ENCODE measurements at places on chromosomes 3 and 15. TPM values are rescaled to one million over a fixed set of nuclear protein-coding genes. Genes with fewer than 3 reads are reported as not detected.

GRCh38 chr15:94400526-94401298, 169.4 kb downstream of the MCTP2 start:
- H3K4me3 ChIP-seq = no peak overlapping the region
- no peak for ATAC-seq
- no peaks in the 10 kb centered on the region for H3K4me1 ChIP-seq
- no peaks in the 10 kb centered on the region for H3K27me3 ChIP-seq

GRCh38 chr15:89138999-89139612, 50.9 kb downstream of the ABHD2 start:
- no peaks in the 10 kb centered on the region for H3K27me3 ChIP-seq
- H3K27ac ChIP-seq = no peak overlapping the region
- H3K36me3 ChIP-seq = peaks cover 20% of the 10 kb centered on the region
- H3K4me1 ChIP-seq = peaks cover 94% of the 10 kb centered on the region
- ATAC-seq = no peak

DNA sequence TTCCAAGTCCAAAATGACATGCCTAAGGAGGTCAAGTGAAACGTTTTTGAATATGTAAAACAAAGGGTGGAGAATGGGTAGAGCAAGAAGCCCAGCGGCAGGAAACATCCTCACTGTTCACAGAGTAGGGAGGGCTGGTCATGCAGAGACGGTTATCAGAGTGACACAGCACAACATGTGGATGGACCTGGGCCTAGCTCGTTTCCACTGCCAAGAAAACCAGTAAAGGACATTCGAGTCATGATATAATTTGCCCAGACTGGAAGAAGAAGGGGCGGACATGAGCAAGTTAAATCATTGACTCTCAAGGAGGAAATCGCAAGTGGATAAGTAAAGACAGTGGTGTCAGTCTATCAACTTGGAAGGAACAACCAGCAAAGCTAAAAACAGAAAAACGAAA, 89.3 kb downstream of the LRIG1 start:
- no peak for ATAC-seq
- peak overlapping the region; percentile 45 for H3K27ac ChIP-seq
- no peaks in the 10 kb centered on the region for H3K36me3 ChIP-seq
- no peaks in the 10 kb centered on the region for H3K27me3 ChIP-seq

- H3K4me1 ChIP-seq = no peaks in the 10 kb centered on the region
- no peaks in the 10 kb centered on the region for H3K36me3 ChIP-seq
- no peak for ATAC-seq
- no peak overlapping the region for H3K4me3 ChIP-seq
Observed at GRCh38 chr3:146425341-146425740, 44.0 kb downstream of the PLSCR2 start.

DNA sequence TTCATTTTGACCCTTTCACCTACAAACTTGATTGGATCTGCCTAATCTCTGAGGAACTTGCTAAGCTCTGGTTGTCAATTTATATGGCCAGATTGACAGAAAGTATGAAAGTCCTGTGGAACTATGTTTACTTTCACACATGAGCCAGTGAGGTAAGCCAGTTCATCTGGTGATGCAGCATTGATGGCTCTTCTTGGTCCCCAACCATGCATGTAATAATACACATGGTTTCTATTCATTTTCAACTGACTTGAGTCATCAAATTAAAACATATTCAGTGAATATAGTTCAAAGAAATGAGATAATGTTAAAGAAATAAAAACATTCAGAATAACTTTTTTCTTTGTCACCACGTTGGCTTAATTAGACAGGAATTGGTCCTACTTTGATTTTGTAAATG, 336.1 kb upstream of the THBS1 start:
- no peak for ATAC-seq
- H3K36me3 ChIP-seq = no peaks in the 10 kb centered on the region
- H3K27ac ChIP-seq = no peak overlapping the region
- no peaks in the 10 kb centered on the region for H3K4me1 ChIP-seq

DNA sequence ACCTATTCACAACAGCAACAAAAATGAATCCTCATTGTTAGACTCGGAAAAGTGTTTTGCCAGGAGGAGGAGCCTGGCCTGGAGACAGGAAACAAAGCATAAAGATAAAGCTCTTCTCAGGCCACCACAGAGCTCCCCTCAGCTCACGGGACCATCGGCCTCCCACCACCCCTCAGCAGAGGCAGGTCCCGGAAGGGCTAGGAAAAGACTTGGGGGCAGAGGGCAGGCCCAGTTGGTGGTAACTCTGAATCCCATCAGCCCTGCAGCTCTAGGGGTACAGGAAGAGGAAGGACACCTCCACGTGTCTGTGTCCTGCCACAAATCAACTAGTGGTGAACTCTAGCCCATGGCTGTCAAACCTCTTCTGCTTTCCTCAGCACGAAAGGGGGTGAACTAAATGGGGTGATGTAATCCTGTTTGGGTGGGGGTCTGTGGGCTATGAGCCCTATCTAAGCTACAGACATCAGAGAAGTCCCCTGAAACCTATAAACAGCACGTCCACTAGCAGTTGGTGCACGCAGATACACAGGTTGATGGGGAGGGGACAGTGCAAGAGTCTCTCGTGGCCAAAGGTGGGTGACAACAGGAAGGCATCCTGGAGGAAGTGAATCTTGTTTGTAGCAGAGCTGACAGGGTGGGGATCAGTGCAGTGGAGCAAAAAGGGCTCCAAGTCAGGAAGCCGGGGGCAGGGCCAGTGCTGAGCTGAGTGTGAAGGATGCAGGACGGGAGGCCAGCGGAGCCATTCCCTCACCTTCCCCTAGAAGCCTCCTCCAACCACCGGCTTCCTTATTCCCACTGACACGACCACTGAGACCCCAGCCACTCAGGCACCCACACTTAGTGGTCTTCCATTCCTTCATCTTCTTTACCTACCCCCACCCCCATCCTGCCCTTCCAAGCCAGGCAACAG, 111.1 kb upstream of the HACD2 start:
- ATAC-seq = no peak
- peaks cover 38% of the 10 kb centered on the region for H3K36me3 ChIP-seq
- peaks cover 39% of the 10 kb centered on the region for H3K4me1 ChIP-seq

DNA sequence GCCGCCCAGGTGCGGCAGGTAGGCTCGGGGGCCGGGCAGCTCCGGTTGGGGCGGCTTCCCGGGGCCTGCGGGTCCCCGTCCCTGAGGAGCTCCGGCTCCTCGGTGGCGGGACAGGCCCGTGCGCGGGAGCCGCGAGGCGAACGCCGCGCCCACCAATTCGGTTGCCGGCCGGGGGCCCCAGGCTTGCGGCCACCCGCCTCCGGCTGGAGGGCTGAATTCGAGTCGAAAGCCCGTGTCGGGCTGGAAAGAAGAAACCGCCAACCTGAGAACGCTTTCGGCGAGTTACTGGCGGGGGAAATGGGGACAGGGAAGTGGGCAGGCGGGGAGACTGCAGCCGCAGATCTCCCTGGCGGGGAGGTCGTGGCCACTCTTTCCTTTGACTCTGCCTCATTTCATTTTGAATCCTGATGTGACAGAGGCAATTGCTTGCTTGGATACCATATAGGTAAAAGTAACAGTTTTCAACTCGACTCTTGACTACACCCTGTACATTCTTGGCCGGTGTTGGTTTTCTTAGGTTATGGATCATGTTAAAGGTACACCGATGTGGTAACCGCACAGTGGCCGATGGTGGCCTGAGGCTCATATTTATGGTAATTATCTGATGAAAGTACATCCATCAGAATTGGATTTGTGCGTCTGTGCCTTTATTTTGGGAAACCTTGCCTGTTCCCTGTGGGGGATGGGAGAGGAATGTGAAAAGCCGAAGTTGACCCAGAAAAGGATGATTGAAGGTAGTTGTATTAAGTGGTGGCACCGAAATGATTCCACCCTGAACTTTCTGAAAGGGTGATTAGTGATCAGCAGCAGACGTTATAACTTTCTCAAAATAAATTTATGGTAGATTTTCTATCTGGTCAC, 1.7 kb downstream of the B3GNT5 start:
- ATAC-seq = peak; percentile 6
- no peaks in the 10 kb centered on the region for H3K36me3 ChIP-seq
- peak overlapping the region; percentile 95 for H3K4me3 ChIP-seq
- H3K27me3 ChIP-seq = no peaks in the 10 kb centered on the region
- H3K27ac ChIP-seq = peak overlapping the region; percentile 88

DNA sequence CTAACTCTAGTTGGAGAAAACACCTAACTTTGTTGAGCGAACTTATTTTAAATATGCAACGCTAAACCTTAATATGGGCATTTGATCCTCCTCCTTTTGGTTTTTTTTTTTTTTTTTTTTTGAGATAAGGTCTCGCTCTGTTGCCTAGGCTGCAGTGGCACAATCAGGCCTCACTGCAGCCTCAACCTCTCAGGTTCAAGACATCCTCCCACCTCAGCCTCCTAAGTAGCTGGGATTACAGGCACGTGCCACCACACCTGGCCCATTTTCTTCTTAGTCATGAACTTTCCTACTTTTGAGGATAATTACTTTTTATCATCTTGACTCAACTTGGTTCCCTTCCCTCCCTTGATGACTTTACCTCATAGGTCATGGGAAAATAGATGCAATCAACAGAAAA, 3.9 kb downstream of the NUSAP1 start:
- H3K4me1 ChIP-seq = peaks cover 12% of the 10 kb centered on the region
- ATAC-seq = no peak
- no peak overlapping the region for H3K4me3 ChIP-seq

DNA sequence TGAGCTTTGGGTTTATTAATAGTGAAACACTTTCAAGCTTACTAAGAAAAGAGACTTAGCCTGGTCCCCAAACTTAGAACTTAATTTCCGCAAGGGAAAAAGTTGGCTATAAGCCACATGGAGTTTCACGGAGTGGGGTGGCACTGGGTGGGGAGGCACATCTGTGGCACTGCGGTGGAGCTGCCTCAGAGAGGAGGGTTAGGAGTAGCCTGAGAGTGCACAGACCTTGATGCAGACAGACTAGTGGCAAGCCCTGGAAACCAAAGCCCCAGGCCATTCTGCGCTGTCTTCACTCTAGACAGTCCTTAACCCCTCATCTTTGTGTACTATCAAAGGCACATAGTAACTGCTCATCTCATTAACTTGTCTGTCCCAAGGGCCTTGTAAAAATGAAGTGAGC, 22.0 kb downstream of the CXCR6 start:
- no peak overlapping the region for H3K27ac ChIP-seq
- peaks cover 100% of the 10 kb centered on the region for H3K36me3 ChIP-seq
- no peaks in the 10 kb centered on the region for H3K4me1 ChIP-seq
- no peak for ATAC-seq
- no peaks in the 10 kb centered on the region for H3K27me3 ChIP-seq

DNA sequence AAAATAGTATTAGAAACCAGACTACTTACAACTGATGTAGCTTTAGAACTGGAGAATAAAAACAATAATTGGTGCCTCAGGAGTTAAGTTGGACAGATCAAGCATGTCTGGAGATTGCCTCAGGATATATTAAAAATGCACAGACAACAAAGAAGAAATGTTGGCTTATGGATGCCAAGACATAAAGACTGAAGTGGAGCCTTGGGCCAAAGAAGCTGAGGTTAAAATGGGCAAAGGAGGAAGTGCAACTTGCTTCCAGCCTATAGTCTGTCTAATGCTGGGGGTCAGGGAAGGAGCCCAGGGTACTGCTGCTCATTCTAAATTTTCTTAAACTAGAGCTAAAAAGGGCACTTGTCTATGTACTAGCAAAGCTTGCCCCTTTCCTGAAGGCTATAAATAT, 77.5 kb downstream of the ESYT3 start:
- H3K36me3 ChIP-seq = no peaks in the 10 kb centered on the region
- no peak for ATAC-seq
- H3K4me3 ChIP-seq = no peak overlapping the region
- no peaks in the 10 kb centered on the region for H3K4me1 ChIP-seq
- H3K27me3 ChIP-seq = no peaks in the 10 kb centered on the region

DNA sequence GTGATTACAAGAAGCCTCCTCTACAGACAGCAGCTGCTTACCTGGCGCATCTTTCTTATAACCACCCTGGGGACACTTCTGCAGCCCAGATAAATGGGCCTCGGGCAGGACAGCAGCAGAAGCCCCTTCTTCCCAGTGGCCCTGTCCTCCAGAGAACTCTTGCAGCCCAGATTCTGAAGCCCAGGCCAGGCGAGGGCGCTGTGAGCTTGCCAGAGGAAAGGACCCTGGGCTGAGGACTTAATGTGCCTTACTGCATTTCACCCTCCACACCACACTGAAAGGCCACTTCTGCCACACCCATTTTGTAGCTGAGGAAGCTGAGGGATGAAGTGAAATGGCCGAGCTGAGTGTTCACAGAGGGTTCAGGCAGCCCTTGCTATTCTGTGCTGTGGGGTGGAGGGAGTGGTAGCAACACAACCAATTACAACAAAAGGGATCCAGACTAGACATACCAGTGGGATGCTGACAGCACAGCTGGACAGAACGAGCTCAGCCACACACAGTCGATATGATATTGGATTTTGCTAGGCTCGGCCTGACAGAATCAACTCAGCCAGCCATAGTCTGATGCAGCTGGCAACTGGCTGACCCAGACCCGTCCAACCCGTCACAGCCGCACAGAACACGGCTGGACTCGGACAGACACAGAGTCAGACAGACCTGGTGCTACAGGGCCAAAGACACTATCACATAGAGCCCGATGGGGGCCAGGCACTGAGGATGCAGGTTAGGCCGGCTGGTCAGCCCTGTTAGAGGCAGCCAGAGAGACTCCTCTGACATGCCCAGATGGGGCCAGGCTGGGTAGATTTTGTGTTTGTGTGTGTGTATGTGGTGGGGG, 7.3 kb downstream of the ACOX2 start:
- no peaks in the 10 kb centered on the region for H3K36me3 ChIP-seq
- H3K4me3 ChIP-seq = no peak overlapping the region
- no peak overlapping the region for H3K27ac ChIP-seq

DNA sequence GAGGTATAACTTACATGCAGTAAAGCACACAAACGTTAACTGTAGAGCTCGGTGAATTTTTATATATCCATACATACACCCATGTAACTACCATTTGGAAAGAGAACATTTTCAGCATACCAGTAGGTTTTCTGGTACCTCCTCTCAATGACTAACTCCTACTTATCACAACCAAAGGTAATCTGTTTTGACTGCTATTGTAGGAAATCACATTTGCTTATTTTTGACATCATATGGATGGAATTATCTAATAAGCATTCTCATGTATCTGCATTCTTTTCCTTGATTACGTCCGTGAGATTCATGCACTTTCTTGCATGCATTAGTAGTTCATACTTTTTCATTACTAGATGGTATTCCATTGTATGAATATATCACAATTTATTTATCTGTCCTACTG, 76.8 kb downstream of the CSNK1G1 start:
- H3K27ac ChIP-seq = no peak overlapping the region
- no peaks in the 10 kb centered on the region for H3K4me1 ChIP-seq
- no peaks in the 10 kb centered on the region for H3K27me3 ChIP-seq
- H3K36me3 ChIP-seq = no peaks in the 10 kb centered on the region

DNA sequence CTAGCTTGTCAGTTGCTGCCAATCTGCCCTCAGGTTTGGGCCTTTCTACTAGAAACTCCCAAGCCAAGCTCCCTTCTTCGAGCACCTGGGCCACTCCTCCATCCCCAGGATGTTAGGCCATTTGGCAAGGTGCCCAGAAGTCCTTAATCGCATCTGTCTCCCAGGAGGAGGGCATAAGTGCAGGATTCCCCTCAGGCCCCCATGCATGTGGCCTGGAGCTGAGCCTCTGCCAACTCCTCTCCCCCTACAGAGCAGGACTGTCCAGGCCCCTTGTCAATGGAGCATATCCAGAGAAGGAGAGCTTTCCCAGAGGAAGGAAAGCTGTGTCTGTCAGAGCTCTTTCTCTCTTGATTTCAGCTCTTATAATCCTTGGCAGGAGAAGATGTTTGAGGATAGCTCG, 182.6 kb upstream of the ROPN1 start:
- H3K4me1 ChIP-seq = no peaks in the 10 kb centered on the region
- H3K4me3 ChIP-seq = no peak overlapping the region
- no peaks in the 10 kb centered on the region for H3K36me3 ChIP-seq
- H3K27me3 ChIP-seq = no peaks in the 10 kb centered on the region

Gene SRP14
- 349 TPM for total RNA-seq

Gene CD86
- total RNA-seq = 1.4 TPM

Gene NTRK3
- 4.3 TPM for total RNA-seq

Gene PLA2G4E
- 0.67 TPM for total RNA-seq

Gene DNAJA4
- 28.5 TPM for total RNA-seq

Gene CD200
- total RNA-seq = 4.2 TPM

Gene CCR9
- total RNA-seq = not detected

Gene GOLGA8G
- not detected for total RNA-seq
